Hematopoietic multipotent progenitor cell treated with erythropoietin and hydrocortisone succinate and interleukin-3 and kit ligand, for 4 days (in vitro differentiated cells): ENCODE measurements at places on chromosomes 3 and 15.

DNA sequence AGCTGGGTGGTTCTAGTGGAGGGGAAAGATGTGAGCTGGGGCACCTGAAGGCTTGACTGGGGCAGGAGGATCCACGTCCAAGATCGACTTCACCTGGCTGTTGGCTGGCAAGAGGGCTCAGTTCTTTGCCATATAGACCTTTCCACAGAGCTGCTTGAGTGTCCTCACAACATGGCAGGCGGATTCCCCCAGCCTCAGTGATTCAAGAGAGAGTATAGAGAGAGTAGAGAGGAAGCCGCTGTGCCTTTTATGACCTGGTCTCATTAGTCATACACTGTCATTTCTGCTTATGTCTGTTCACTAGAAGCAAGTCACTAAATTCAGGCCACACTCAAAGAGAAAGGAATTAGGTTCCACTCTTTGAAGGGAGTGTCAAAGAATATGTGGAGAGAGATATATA lies 101.6 kb downstream of the APBA2 start:
- no peak for DNase-seq

- DNase-seq = no peak
These were observed 53.6 kb downstream of the PRKCI start for GRCh38 chr3:170275832-170276231.

DNA sequence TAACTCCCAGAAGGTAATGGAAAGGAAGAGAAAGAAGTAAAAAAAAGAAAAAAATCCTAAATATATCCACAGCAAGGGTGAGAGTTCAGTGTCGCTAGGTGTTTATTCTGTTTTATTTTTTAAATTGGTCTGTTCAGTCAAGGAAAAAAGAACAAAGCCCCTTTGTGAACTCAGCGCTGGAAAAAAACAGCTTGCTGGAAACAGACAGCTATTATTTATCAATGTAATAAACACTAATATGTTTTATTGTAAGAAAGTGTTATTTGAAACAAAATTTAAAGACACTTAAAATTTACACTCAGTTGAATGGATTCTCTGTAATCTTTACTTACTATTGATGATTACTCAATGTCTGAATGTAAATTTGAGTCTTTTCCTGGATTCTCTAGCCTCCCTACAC lies 32.3 kb upstream of the LEKR1 start:
- no peak for DNase-seq

- DNase-seq = no peak
These were observed 691.4 kb downstream of the ZBBX start for GRCh38 chr3:166688665-166689064.

- DNase-seq = no peak
These were observed 468.8 kb upstream of the CDIN1 start for GRCh38 chr15:36110659-36110993.

DNA sequence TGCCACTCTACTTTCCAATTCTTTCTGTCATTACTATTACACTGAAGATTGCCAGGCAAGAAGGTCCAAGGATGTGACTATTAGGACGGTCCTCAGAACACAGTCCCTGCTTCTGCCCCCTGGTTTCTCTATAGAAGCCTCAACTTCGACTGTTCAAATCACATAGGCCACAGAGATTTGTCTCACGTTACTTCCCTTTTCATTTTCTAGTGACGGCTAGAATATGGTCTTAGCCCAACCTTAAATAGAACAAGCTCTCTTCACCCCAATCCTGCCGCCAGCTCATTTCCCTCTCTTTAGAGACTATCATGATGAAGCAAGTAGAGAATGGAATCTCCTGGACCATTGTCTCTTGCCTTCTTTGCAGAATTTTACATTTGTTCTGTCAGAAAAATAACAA lies 84.9 kb downstream of the TIGIT start:
- DNase-seq = no peak

GRCh38 chr3:55427739-55428138 lies 59.4 kb downstream of the WNT5A start:
- no peak for DNase-seq

DNA sequence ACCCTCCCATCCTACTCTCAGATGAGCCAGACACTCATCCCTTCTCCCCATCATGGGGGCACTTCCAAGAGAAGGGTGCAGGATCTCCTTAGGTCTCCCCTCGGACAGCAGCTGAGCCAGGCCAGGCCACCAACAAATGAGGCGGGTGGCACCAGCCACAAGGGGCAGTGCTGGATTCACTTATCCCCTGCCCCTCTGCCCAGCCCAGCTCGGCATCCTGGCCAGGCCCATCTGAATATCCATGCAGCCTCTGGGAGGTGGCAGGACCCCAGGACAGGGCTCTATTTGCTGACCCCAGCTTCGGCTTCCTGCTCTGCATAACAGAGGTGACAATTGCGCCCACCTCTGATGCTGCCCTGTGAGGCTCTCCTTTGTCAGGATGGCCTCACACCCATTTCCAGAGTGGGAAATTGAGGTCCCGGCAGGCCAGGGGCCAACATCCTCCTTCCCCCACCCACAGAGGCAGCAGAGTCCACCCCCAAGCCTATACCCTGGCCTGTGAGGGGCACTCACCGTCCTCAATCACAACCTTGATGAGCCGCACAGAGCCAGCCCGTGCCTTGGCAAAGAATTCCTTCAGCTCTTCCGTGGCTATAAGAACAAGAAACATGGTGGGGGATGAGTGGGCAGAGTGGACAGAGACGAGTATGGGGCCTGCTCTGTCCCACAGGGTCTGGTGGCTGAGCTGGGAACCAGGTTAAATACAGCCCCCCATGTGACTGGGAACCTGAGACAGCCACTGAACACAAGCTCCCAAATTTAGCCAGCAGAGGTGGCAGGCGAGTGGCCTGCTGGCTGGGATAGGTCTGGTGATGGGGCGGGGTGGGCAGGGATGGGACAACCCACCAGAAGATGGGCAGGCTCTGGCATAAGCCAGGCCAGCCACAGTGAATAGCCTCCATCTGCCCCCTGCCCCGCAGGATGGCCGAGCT lies 4.2 kb downstream of the TWF2 start:
- no peak for DNase-seq

DNA sequence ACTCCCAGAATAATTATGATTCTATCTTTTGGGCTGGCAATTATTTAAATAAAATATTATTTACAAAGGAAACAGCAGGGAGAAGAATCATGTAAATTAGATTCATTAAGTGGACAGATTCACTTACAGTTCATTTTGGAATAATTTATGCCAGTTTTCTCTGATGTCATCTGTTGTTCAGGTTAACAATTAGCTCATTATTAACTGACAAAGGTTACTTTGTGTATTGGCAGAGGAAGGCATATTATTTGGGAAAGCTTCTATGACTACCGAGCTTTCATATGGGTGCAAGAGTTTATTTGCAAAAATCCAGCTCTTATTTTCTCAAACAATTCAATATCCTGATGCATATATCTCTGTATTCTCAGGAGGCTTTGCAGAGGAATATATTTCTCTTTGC lies 224.4 kb downstream of the CHST2 start:
- no peak for DNase-seq
